ENCODE measurements at places on chromosomes 7 and 10.

- no peak for DNase-seq
Observed at GRCh38 chr7:82600531-82600930, 157.0 kb upstream of the CACNA2D1 start.

- no peak for DNase-seq
Observed at GRCh38 chr10:35726846-35727245, 84.8 kb upstream of the FZD8 start.

- no peak for DNase-seq
Observed at GRCh38 chr7:50712252-50713122, 70.2 kb downstream of the GRB10 start.

- DNase-seq = no peak
Observed at GRCh38 chr10:58818900-58819299, 306.2 kb downstream of the BICC1 start.

GRCh38 chr10:23081891-23082290 is 13.5 kb upstream of the MSRB2 start:
- no peak for DNase-seq

GRCh38 chr7:159115601-159116501 is 28.8 kb downstream of the VIPR2 start:
- no peak for DNase-seq

DNA sequence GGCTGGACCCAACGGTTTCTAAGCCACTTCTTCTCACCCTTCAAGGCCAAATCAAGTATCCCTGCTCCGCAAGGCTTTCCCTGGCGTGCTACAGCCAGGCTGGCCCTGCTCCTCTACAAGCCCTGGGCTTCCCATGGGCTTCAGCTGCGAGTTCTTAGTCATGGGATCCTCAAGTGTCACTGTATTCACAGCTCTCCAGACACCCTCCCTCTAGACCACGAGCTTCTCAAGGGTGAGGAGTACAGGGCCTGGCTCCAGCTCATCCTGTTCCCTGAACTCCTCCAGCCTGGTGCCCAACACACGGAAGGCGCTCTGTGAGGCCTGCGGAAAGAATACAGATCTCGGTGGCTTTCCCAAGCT is 38.8 kb downstream of the FAM53B start:
- no peak for DNase-seq

- DNase-seq = no peak
Observed at GRCh38 chr7:5627745-5628547, 153.5 kb downstream of the RNF216 start.

GRCh38 chr7:8259586-8260222 is 2.3 kb downstream of the ICA1 start:
- no peak for DNase-seq

GRCh38 chr7:88105231-88105630 is 114.6 kb downstream of the SRI start:
- no peak for DNase-seq

GRCh38 chr7:99561737-99562051 is 3.3 kb downstream of the ZNF655 start:
- DNase-seq = no peak

DNA sequence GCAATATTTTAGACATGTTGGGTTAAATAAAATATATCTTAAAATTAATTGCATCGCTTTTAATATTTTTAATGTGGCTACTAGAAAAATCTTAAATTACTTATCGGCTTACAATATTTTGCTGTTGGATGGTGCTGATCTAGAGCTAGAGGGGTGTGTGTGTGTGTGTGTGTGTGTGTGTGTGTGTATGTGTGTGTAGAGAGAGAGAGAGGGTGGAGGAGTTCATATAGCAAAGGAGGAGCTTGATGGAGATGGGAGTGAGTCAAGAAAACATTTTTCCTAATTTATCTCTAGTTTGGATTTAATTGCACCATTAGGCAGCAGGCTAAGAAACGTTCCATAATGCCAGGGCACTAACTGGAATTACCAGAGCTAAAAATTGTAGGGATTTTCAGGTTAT is 10.4 kb upstream of the SLC25A13 start:
- DNase-seq = no peak

GRCh38 chr10:62860946-62861345 is 44.8 kb upstream of the EGR2 start:
- DNase-seq = no peak

DNA sequence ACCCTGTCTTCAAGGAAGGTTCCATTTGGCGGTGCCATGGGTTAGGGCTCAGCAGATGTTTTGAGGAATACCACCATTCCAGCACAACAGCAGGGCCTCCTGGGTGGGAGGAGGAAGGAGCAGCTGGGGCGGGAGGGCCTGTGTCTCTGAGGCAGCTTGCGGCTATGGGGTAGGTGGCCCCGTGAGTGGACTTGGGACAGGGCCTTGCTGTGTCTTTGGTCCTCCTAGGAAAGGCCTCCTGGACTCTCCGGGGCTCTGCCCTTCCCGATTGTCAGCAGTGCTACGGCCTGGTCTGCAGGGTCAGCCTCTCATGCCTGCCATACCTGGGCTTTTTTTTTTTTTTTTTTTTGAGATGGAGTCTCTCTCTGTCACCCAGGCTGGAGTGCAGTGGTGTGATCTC is 96.7 kb downstream of the PAXIP1 start:
- no peak for DNase-seq

GRCh38 chr10:44476409-44477045 is 91.6 kb upstream of the CXCL12 start:
- no peak for DNase-seq

- no peak for DNase-seq
Observed at GRCh38 chr10:44492678-44493077, 107.8 kb upstream of the CXCL12 start.

DNA sequence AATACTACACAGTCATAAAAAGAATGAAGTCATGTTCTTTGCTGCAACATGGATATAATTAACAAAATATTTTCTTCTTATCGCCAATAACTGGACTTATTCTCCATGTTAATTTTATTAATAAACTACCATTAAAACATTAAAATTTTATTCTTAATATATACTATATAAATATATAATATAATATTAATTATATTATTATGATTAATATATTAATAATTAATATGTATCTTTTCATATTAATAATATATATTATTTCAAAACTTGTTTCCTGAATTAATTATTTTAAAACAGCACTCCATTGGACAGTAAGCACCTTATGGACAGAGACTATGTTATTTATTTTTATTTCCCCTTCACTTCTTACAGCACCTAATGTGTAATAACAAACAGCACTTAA is 182.8 kb downstream of the ARL4A start:
- DNase-seq = no peak

DNA sequence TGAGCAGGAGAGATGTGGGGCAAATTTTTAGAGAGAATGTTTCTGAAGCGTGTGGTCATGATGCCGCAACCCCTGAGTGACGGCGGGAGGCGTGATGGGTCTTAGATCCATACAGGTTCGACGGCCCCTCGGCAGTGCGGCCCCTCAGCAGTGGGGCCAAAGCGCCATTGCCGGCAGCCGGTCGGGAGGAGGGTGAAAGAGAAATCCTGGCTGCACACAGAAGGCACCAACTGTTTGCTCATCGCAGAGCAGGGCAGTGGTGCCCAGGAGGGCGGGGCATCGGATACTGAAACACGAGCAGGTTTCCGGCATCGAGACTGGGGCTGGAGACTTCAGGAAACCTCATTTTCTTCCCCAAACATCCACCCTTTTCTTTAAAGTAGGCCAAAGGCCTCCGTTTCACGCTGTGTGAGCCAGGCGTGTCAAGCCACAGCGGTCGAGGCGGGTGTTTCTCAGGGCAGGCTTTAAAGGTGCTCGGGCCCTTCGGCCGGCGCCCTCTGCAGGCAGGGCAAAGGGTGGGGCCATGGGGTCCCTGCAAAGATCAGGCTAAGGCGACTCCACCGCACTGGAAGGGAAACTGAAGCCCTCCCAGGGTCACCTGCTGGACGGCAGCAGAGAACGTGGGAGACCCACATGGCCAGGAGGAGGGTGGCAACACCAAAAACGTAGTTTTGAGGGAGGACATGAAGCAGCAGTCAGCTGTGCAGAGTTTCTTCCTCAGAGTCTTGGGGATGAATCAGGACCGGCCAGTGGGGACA is 42.0 kb upstream of the PPP2R2D start:
- no peak for DNase-seq

GRCh38 chr10:89001024-89001728 is 10.6 kb downstream of the FAS start:
- no peak for DNase-seq

GRCh38 chr10:62514079-62514693 is 140.0 kb downstream of the ZNF365 start:
- no peak for DNase-seq

All from inflammatory macrophage treated with lipopolysaccharide for 1 hour (primary cell).